ENCODE measurements at places on chromosomes 6 and 20. TPM values are rescaled to one million over a fixed set of nuclear protein-coding genes. Genes with fewer than 3 reads are reported as not detected.

DNA sequence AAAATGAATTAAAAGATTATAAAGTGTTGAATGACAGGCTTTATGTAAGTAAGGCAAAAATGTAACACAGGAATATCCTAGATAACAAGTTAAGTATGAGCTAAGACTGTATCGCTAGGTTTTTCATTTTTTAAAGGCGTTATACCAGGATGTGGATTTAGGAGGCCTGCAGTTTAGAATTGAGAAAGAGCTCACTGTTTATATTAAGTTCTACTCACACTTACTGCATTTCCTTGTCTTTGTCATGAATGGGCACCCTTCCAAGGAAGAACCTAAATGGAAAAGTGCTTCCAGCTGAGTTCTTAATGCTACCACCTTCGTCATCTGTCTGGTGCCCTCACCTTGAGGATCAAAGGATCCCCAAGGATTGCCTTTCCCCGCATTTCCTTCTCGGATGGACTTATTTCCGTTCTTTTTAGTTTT is 148.7 kb downstream of the SOX4 start:
- DNase-seq: no peak

GRCh38 chr20:17938871-17939619 is 29.5 kb downstream of the SNX5 start:
- peak; percentile 68 for DNase-seq

- no peak for DNase-seq
Observed at GRCh38 chr6:167898673-167899311, 72.1 kb downstream of the AFDN start.

GRCh38 chr20:32858189-32858588 is 534 bp upstream of the EFCAB8 start:
- no peak for DNase-seq

DNA sequence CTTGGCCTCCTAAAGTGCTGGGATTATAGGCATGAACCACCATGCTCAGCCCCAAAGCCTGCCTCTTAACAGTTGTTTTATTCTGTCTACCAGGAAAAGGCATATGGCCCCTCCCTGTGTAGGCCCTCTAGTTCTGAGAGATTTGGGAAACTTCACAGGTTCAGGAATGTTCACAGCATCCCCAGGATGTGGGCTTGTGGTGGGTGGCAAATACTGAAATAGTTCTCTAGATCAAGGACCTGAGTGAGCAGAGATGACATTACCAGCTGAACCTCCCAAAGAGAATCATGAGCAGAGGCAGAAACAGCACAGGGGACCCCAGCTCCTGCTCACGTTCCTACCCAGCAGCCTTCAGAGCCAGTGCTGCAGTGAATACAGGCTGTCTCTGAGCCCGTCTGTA is 99.6 kb downstream of the SSR1 start:
- no peak for DNase-seq

DNA sequence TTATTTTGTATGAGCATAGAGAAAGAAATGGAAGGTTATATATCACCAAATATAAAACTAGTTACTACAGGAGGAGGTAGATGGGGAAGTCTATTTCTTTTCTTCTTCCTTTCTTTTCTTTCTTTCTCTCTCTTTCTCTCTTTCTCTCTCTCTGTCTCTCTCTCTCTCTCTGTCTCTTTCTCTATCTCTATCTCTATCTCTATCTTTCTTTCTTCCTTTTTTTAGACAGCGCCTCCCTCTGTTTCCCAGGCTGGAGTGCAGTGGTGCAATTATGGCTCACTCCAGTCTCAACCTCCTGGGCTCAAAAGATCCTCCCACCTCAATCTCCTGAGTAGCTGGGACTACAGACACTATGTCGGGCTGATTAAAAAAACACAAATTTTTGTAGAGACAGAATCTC is 10.2 kb upstream of the SGK1 start:
- DNase-seq: no peak

Gene PRRT1
- 0.28 TPM for total RNA-seq
